NCI-H2107 (cell line): ENCODE measurements at places on chromosomes 6 and 20.

DNA sequence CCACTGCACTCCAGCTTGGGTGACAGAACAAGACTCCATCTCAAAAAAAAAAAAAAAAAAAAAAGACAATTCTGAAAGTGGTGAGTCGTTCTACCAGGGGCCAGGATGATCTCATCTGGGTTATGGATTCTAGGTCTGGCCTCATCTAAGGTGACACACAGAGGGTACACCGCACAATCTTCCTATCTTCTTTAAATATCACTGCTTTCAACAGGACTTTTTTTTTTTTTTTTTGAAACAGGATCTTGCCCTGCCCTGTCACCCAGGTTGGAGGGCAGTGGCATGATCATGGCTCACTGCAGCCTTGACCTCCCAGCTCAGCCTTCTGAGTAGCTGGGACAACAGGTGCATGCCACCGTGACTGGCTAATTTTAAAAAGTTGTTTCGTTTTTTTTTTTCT, 67.7 kb downstream of the SLC16A10 start:
- no peak for DNase-seq

DNA sequence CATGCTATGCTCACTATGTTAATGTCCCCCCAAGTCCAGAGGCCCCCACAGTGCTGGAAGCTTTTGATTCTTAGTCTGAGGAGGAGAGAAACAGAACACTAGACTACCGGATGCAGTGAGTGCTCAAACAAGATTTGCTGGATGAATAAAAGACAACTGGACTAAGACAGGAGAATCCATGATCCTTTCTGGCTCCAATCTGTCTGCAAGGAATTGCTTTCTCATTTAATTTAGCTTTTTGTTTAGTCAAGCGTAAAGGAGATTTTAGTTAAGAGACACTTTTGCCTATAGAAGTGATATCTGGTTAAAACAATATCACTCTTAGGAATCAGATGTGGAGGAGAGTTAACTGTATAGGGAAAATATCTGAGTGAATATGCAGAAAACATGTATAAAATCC, 13.5 kb downstream of the LYRM4 start:
- no peak for DNase-seq

- DNase-seq = no peak
These were observed 112.5 kb downstream of the EDN3 start for GRCh38 chr20:59412875-59413284.

DNA sequence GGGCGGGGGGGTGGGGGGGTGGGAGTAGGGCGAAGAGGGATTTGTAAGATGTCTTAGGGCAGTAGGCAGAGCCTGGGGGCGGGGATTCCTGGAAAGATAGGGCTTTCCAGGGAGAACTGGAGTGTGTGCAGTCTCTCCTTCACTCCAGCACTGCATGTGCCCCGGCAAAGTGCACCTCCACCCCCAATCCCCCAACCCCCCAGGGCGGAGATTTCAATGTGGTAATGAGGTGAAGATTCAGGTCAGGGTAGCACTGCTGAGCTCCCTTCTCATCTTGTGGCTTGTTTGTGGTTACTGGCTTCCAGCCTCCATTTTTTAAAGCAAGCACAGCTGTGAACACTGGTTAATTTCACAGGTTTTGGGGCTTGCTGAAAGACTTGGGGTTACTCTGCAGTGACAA, 5.9 kb downstream of the TMEM239 start:
- DNase-seq = no peak

GRCh38 chr6:125503181-125503580, 201.4 kb upstream of the HDDC2 start:
- DNase-seq = no peak

DNA sequence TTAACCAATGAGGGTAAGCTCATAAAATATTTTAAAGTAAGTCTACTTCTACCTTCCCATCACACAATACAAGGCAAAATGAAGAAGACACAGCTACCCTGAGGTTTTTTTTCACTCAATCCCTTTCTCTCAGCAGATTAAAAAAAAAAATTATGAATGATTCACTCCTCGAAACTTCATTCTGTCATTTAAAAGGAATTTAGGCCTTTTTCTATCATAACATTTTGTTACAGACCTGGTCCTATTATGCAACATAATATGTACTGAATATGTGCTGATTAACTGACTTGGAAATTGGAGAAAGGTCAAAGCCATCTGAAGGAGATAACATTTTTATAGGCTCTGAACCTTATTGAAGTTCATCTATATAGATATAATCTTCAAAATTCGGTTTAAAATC, 45.5 kb downstream of the PRL start:
- DNase-seq = no peak

- DNase-seq = no peak
These were observed 27.0 kb upstream of the ANKEF1 start for GRCh38 chr20:10007747-10008146.

DNA sequence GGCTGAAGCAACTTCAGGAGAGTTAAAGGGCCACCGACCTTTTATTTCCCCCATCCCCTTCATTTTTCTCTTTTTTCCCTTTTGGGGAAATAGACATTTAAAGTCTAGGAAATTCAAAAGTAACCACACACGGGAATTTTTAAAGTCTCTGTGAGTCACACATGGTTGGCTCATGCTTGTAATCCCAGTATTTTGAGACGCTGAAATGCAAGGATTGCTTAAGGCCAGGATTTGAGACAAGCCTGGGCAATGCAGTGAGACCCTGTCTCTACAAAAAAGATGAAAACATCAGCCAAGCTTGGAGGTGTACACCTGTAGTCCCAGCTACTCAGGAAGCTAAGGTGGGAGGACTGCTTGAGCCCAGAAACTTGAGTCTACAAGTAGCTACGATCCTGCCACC, 34.2 kb downstream of the KATNA1 start:
- DNase-seq = no peak

DNA sequence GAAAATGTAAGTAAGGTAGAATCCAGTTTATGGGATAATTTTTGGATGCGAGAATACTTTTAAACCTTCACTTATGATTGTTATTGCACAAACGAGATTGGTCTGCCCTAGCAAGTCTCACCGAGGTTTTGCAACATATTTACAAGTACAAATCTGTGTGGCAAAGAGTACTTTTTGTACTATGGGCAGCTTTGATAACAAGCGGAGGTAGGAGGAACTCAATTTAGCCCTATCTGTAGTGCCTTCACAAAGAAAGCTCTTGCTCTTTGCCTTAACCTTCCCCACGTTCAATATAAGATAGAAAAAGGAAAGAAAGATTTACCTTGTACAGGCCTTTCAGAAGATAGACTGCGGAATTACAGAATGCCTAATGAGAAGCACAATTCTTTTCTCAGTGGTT, 77.5 kb upstream of the HIVEP1 start:
- DNase-seq = no peak
